Activated CD4-positive, CD25-positive, alpha-beta regulatory T cell (primary cell): ENCODE measurements at places on chromosomes 5 and 9.
A peak's percentile ranks its signal among the peaks of the same experiment; 100 is the strongest.

- DNase-seq, result no peak
These were observed 406.0 kb upstream of the DMAC1 start for GRCh38 chr9:8205576-8205975.

GRCh38 chr9:30774326-30774725, 1610.1 kb upstream of the ACO1 start:
- DNase-seq, result no peak

DNA sequence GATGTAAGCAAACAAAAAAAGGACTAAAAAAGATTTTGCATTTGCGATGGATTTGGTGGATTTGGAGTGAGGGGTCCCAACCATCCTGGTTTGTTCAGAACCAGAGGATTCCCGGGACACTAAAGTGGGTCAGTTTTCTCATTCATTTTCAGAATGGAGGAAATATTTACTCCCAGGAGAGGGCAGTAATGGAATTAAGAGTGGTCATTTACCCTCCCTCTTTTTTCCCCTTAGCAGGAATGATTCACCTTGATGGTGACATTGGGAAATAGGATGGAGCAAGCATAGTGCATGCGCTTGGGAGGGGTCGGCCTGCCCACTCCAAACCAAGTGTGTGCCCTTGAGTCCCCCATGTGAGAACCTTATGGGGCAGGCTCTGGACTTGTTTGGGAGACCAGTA, 164.2 kb upstream of the PUM3 start:
- no peak for DNase-seq

DNA sequence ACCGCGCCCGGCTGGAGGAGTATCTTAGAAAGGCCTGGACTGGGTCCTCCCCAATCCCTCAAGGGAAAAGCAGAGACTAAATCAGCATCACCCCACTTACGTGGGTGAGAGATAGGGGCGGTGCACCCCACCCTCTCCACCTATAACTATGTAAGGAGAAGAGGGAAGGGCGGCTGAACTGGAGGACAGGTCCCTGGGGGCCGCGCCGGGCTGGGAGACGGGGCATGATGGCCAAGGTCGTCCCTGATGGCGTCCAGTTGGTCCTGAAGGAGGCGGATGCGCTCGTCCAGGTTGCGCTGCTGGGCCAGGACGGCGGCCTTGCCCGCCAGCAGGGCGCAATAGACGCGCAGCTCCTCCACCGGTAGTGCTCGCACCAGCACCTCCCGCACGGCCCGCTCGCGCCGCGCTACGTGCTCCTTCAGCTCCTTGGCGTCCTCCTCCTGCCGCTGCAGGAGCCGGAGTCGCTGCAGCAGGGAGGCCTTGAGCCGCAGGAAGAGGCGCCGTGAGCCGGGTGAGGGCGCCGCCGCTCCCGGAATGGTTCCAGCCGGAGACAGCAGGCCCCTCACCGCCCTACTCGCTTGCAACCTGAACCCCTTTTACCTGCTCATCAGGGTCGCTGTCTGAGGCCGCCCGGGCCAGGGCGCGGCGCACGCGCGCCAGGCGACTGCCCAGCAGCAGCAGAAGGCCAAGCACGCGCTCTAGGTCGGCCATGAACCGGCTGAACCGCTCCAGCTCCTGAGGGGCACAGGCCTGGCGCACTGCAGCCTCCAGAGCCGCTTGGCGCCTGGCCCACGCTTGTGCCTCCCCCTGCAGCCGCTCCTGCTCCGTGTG, 7.6 kb downstream of the SHROOM1 start:
- DNase-seq, result no peak

GRCh38 chr9:129183495-129184218, 5.6 kb upstream of the IER5L start:
- no peak for DNase-seq

DNA sequence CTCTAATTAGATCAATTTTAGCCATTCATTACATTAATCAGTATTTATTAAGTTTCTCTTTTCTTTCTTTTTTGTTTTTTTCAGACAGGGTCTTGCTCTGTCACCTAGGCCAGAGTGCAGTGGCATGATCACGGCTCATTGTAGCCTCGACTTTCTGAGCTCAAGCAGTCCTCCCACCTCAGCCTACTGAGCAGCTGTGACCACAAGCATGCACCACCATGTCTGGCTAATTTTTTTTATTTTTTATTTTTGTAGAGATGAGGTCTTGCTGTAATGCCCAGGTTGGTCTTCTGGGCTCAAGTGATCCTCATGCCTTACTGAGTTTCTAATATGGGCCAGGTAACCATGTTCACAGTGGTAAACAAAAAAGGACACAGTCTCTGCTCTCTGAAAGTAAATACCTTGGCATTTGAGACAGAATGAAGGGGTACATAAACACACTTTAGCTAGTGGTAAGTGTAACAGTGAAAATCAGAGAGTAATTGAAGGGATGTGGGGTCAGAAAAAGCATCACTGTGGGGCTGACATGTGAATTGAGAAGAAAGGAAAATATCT, 336.3 kb downstream of the ADGRV1 start:
- DNase-seq, result no peak

DNA sequence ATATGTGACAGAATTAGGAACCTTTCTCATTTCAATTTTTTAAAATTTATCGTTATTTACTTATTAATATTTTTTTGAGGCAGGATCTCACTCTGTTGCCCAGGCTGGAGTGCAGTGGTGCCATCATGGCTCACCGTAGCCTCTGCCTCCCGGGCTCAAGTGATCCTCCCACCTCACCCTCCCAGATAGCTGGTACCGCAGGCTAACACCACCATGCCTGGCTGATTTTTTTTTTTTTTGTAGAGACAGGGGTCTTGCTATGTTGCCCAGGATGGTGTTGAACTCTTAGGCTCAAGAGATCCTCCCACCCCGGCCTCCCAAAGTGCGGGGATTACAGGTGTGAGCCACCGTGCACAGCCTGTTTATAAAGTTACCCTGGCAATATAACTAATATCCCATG, 275.2 kb downstream of the AOPEP start:
- DNase-seq, result no peak

GRCh38 chr5:134142806-134143205, 28.3 kb downstream of the TCF7 start:
- no peak for DNase-seq

- DNase-seq, result no peak
These were observed 49.6 kb upstream of the UBAC1 start for GRCh38 chr9:136010615-136011361.

DNA sequence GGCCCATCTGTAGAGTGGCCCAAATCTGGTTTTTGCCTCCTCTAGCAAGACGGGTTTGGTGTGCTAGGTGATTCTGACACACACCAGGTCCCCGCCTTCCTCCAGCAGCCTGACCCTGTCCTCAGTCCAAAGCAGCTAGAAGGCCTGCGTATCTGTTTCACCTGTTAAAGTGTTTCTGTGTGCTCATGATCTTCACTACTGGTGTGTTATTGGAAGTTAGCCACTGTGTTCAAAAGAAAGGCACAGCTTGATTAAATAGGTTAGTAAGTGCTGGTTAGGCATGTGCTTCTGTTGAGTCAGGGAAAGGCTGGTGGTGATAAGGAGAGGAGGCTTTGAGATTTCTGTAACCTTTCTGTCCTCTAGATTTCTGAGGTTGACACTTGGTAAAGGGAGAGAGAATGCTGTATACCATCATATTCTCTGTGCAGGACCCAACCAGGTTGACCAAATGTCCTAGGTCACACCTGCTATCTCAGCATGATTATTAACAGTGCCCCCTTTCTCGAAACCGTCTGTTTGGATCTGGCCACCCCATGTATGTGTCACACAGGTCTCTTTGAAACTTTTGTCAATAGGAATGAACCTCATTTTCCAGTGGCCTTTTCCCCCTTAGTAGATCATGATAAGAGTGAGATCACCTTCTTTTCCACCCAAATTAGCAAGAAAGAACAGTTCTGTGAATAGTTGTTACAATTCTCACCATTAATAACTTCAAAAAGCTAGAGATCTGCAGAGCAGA, 58.8 kb downstream of the ARHGAP26 start:
- no peak for DNase-seq

- no peak for DNase-seq
These were observed 83.1 kb upstream of the IRX1 start for GRCh38 chr5:3512361-3513095.

DNA sequence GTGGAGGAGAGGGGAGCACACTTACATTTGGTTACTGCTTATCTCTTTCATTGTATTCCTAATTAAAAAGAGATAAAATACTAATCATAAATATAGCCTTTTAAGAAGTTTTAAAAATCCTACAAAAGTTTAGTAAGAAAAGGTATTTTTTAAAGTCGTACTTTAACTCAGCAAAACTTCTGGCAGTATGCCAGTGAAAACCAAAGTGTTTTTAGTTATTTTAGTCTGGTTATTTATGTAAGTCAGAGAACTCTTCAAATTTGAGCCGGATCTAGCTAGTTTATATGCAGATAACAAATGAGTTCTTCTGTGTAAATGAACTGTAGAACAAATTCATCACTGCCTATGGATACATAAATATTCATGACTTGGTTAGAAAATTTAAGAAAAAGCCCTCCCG, 36.5 kb upstream of the ANKDD1B start:
- DNase-seq, result no peak

GRCh38 chr9:136695955-136696354, 8.7 kb upstream of the AGPAT2 start:
- DNase-seq, result no peak

DNA sequence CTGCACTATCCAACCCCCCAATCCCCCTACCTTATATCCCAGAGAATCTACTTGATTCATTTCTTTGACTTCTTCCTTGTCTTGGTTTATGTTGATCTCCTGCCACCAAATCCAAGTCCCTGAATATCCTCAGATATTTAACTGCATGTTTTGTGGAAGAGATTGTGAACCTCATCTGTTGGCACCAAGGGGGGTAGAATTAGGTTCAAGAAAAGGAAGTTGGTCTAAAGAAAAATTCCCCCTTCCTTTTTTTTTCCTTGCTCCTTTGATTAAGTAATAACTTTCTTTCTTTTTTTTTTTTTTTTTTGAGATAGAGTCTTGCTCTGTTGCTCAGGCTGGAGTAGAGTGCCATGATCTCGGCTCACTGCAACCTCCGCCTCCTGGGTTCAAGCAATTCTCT, 526 bp upstream of the CD14 start:
- no peak for DNase-seq

- DNase-seq, result peak; percentile 4
These were observed at the start of gene TJP2 for GRCh38 chr9:69173891-69174615. TJP2 (plus strand) TSS chr9:69174277; CDS start chr9:69174373, 96 bp downstream.
